Sciatic nerve (tissue), 2 donors: ENCODE measurements at places on chromosomes 4 and X.

- DNase-seq = no peak
Observed at GRCh38 chrX:19544693-19545305, 29.5 kb upstream of the MAP3K15 start.

DNA sequence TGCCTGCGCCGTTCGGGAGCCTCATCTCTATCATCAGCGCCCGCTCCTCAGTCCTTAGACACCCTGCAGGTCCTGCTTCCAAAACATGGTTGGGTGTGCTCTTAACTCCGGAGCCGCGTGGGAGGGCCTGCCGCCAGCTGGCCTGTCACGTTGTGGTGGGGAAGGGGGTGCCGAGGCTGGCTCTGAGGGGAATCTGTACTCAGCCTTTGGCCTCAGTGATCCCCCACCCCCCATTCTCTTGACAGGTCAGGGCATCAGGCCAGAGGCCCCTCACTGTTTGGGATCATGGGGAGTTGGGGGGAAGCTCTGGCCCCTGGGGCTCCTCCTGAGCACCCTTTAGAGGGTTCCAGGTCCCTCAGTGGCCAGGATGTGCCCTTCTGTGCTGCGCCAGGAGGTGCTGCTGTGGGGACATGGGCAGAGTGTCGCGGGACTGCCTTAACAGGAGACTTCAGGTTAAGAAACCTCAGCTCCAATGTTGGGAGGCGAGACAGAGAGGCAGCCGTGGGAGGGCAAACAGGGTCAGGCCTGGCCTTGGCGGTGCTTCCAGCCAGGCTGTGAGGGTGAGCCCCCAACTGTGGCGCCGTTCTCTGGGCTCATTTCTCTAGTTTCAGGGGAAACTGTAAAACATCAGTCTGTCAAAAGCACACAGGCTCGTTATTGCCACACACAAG lies 33.5 kb downstream of the TRMT44 start:
- no peak for DNase-seq

DNA sequence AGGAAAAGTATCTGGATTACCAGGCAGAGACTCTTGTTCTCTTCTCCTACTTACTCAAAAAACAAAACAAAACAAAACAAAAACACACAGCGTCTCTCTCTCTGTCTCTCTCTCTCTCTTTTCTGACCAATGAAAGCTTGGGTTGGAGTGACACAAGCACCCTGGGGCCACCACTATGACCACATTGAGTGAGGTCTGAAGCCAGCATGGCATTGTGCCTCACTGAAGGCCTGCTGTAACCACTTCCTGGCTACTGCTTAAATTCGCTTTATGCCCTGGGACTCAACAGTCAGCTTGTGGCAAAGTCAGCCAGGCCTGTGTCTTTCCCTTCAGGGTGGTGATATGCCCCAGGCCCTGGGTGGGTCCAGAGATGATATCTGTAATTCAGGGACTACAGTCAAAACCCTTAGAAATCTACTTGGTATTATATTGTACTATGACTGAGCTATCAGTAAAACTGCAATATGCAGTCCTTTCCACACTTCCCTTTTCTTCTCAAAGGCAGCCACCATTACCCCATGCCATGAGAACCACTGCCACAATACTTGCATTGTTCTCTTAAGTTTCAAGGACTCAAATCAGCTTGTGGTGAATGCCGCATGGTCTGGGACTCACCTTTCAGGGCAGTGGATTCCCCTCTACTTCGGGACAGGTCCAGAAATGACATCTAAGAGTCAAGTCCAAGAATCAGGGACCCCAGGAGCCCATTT lies 606.8 kb upstream of the KLHL4 start:
- DNase-seq = no peak

GRCh38 chr4:57043347-57044251 lies 64.9 kb downstream of the POLR2B start:
- no peak for DNase-seq

- DNase-seq = no peak
Observed at GRCh38 chr4:107279733-107280132, 243.6 kb upstream of the DKK2 start.

DNA sequence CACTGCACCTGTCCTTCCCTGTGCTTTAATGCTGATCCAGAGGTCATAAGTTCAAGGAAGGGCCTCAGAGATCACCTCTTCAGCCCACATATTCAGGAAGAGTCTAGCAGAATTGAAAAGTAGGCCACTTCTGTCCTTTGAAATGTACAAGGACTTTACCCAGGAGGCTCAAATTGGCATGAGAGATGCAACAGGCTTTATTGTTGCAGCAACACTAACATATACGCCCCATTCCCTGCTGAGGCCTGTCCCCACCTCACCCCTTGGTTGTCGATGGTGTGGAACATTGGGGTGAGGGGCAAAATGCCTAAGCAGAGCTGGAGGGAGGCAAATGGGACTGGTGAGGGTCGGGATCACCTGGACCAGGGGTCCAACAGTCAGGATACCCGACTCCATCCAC lies 2.8 kb downstream of the PRAF2 start:
- no peak for DNase-seq

- DNase-seq = no peak
Observed at GRCh38 chrX:110425222-110426154, 66.8 kb downstream of the RTL9 start.

GRCh38 chr4:43456383-43456782 lies 563.9 kb downstream of the GRXCR1 start:
- no peak for DNase-seq

- DNase-seq = no peak
Observed at GRCh38 chr4:763922-764321, 58.3 kb downstream of the PCGF3 start.

DNA sequence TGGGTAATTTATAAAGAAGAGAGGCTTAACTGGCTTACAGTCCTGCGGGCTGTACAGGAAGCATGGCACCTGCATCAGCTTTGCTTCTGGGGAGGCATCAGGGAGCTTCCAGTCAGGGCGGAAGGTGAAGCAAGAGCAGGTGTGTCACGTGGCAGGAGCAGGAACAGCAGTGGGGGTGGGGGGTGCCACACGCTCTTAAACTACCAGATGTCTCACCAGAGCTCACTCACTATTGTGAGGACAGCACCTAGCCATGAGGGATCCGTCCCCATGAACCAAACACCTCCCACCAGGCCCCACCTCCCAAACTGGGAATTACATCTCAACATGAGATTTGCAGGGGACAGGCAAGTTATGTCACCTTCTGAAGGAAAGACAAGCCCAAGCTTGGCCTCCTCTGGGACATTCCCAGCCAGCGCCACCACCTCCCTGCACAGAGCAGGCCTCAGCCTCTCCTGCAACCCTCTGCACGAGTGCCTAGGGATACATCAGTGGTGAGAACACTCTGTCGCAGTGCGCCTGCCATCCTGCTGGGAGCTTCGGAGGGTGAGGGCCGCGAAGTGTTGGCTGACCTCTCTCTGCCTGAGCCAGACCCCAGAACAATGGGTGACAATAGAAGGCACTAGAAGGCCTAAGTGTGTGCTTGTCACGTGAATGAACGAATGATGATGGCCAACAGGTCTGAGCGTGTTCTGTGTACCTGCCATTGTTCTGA lies 244.3 kb downstream of the EVC2 start:
- no peak for DNase-seq

DNA sequence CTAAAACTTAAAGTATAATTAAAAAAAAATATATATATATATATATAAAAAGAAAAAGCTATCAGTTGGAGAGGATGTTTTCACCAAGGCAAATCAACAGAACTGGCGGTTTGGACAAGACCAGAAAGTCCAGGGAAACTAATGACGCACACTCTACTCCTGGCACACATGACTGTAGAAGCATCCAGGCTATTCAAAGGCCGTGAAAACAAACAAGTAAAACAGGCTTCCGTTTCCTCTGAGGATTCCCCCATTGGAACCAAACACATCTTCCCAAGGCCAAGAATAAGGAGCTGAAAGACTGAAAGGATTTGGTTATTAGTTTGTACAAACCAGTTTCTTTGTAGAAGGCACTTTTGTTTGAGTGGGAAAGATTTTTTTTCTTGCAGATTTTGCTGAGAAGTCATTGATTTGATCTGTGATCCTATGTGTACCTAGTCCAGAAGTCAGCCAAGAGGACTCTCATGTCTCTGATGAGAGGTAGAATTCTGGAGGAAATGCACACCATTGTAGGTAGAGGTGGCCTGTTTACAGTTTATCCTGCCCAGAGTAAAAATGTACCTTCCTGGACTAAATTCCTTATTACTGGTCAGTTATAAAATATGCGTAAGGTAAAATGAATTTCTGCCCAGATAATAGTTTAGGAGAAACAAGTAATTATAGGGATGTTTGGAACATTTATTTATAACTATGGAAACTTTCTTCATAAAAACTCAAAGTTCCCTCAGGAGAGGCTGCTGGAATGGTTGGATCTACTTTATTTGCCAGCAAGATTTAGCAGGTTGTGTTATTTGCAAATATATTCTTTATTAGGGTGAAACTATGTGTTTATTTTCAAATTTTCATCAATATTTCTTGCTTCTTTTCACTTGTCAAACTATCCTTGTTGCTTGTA lies 66.5 kb downstream of the DMP1 start:
- DNase-seq = no peak

- DNase-seq = peak; percentile 62
Observed at GRCh38 chrX:103376979-103377324, 614 bp downstream of the BEX3 start.

- DNase-seq = peak; percentile 76
Observed at GRCh38 chrX:103175944-103176753, 38.8 kb upstream of the BEX4 start.

GRCh38 chrX:145729635-145730034 lies 88.0 kb upstream of the SLITRK2 start:
- DNase-seq = no peak

- no peak for DNase-seq
Observed at GRCh38 chr4:148305751-148306150, 136.5 kb downstream of the NR3C2 start.

- no peak for DNase-seq
Observed at GRCh38 chr4:6902318-6903042, 7.1 kb upstream of the TBC1D14 start.

DNA sequence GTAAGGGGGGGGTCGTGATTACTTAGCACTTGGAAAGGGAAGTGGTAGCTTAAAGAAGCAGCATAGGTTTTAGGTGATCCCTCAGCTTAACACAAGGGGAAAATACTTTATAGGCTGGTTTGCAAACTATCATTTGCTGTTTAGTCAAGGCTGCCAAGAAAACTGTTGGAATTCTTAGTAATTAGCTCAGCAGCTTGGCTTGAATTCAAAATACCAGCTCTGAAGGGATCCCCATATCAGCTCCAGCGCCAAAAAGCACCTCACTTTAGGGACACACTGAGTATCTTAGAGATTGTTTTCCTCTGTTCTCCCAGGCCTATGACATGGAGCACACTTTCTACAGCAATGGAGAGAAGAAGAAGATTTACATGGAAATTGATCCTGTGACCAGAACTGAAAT lies 8.8 kb downstream of the TNMD start:
- no peak for DNase-seq

- DNase-seq = no peak
Observed at GRCh38 chr4:88297212-88297516, 12.8 kb upstream of the PPM1K start.

- DNase-seq = no peak
Observed at GRCh38 chr4:71497078-71497477, 158.3 kb downstream of the SLC4A4 start.

DNA sequence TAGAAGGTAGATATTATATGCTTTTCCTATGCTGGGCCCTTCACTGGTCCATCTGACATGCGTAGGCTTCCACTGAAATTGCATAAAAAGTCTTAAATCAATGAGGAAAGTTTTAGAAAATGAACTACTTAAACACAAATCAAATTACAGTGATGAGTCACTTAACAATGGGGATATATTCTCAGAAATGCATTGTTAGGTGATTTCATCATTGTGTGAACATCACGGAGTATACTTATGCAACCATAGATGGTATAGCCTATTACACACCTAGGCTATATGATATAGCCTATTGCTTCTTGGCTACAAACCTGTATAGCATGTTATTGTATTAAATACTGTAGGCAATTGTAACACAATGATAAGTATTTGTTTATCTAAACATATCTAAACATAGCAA lies 10.3 kb downstream of the STAP1 start:
- no peak for DNase-seq

GRCh38 chr4:186191200-186192065 lies at the start of gene CYP4V2:
Gene CYP4V2 (plus strand): TSS chr4:186191567. CDS start chr4:186191824, 257 bp downstream.
- DNase-seq = peak; percentile 90

- DNase-seq = no peak
Observed at GRCh38 chr4:57378766-57379165, 268.6 kb upstream of the IGFBP7 start.

GRCh38 chr4:144686921-144687320 lies 41.0 kb downstream of the HHIP start:
- no peak for DNase-seq

- DNase-seq = no peak
Observed at GRCh38 chr4:129708784-129709183, 612.8 kb downstream of the C4orf33 start.

GRCh38 chr4:186037692-186038658 lies 31.0 kb upstream of the TLR3 start:
- DNase-seq = no peak

DNA sequence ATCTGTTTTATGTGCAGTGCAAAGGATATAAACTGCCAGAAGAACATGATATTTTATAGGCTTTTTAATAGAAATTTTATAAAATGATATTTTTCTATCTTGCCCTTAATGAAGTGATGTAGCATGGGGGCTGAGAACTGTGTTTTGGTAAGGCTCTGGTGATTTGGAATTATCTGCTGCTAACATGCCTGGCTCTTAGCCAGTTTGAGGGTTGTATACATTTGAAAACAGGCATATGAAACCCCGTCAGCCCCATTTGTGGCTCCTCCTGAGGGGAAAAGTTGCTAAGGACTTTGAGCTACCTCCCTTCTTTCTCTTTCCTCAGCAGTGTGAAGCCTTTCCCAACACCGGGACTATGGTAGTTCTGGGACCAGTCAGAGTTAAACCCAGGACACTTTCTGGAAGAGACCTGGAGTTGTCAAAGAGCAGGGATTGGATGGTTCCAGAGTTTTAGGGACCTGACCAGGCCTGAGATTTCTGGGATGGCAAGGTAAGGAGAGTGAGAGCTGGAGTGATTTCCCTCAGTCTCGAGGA lies 4.7 kb downstream of the SFRP2 start:
- no peak for DNase-seq

GRCh38 chrX:137823257-137823656 lies 257.3 kb downstream of the ZIC3 start:
- no peak for DNase-seq

DNA sequence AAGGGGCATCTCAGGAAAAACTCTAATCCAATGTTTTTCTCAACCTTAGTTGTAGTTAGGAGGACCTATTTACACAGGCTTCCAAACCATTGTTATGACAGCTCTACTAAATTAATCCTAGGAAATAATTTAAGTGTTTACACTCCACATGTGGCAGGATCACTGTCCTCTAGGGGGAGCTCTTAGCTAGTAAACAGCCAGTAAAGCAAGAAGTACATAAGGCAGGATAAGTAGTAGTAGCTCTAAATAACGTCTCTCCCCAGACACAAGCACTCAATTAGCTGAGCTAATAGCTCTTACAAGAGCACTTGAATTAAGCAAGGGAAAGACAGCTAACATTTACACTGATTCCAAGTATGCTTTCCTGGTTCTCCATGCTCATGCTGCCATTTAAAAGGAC lies 37.3 kb downstream of the NUDT11 start:
- no peak for DNase-seq

GRCh38 chr4:78809928-78810835 lies 34.0 kb downstream of the BMP2K start:
- no peak for DNase-seq
